ENCODE measurements at places on chromosomes 7 and 10.

- no peak for DNase-seq
Measured at GRCh38 chr10:30683496-30683895, 53.9 kb upstream of the LYZL2 start.

- no peak for DNase-seq
Measured at GRCh38 chr7:17665029-17665428, 275.3 kb downstream of the SNX13 start.

DNA sequence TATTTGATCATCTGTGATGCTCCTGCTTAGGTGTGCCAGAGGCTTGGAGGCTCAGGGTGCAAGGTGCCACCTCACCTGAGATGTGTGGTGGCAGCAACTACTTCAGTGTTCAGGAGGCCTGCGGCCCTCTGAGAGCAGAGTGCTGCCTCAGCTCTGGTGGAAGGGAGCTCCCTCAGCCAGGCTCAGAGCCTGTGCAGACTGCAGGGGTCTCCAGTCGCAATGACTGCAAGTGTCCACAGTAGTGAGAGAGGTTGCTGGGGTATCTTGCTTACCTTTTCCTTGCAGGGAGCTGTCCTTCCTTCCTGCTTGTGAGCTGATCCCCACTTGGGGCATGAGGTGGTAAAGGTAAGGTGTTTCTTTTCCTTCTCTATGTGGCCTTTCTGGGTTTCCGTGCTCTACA lies 131.0 kb upstream of the GAD2 start:
- DNase-seq = no peak

DNA sequence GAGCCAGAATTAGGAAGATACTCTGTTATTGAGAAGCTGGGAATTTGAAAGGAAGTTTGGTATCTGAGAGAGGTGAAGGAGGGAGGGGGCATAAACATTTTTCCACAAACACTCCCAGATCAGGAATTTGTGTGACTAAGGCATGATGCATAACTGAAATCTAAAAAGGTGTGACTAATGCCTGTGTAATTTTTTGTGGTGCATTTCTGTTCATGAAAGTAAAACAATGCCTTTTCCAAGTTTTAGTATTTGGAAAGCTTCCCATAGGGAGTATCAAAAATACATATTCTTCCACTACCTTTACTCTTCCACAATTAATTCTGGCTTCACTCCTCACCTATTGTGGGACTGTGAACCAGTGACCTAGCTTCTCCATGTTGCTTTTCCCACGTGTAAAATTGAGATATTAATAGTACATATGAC lies 56.4 kb upstream of the CAV2 start:
- peak; percentile 92 for DNase-seq

DNA sequence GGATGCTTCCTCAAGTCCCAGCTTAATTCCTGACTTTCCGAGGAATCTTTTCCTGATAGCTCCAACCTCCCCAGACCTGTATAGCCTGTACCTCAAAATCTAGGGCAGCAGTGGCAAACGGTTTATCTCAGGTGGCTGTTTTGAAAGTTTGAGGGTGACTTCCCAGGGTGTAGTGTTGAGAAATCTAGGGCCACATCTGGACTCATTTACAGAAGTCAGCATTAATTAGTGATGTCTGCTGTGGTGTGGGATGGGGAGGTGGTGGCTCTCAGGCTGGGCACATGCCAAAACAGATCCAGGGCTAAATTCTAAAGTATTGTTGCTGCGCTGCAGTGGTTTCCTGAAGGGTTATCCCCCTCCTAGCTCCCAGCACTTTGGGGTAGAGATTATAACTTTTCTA lies 38.0 kb downstream of the UNC5B start:
- no peak for DNase-seq

GRCh38 chr10:124211921-124212320 lies 118.5 kb upstream of the CHST15 start:
- peak; percentile 85 for DNase-seq

- DNase-seq = no peak
Measured at GRCh38 chr7:105906695-105907094, 30.3 kb upstream of the ATXN7L1 start.

GRCh38 chr10:3554121-3554522 lies 230.9 kb downstream of the KLF6 start:
- DNase-seq = no peak

GRCh38 chr7:52777051-52777822 lies 258.2 kb upstream of the POM121L12 start:
- no peak for DNase-seq

Measured in epithelial cell of esophagus (primary cell).